Kidney capillary endothelial cell (primary cell): ENCODE measurements at places on chromosomes 2 and 18.

- DNase-seq = no peak
Observed at GRCh38 chr18:22624176-22624575, 206.5 kb upstream of the CTAGE1 start.

DNA sequence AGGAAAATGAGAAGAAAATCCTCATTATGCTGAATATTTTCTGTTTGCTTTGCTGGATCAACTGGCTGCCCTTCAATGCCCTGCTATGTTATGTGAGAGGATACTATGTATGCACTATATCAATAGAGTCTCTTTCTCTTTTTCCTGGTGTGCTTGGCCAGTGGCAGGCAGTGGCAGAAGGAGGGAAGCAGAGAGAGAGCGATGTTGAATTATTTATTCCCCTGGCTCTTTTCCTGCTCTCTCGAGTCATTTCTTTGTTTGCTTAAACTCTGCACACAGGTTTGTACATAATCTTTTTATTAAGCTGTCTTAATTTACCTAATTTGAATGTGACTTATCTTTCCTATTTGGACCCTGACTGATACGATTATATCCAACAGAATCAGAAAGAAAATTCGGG, 1727.3 kb downstream of the SUCLG1 start:
- DNase-seq = no peak

- DNase-seq = no peak
Observed at GRCh38 chr2:207779523-207779922, 9.8 kb upstream of the FZD5 start.

DNA sequence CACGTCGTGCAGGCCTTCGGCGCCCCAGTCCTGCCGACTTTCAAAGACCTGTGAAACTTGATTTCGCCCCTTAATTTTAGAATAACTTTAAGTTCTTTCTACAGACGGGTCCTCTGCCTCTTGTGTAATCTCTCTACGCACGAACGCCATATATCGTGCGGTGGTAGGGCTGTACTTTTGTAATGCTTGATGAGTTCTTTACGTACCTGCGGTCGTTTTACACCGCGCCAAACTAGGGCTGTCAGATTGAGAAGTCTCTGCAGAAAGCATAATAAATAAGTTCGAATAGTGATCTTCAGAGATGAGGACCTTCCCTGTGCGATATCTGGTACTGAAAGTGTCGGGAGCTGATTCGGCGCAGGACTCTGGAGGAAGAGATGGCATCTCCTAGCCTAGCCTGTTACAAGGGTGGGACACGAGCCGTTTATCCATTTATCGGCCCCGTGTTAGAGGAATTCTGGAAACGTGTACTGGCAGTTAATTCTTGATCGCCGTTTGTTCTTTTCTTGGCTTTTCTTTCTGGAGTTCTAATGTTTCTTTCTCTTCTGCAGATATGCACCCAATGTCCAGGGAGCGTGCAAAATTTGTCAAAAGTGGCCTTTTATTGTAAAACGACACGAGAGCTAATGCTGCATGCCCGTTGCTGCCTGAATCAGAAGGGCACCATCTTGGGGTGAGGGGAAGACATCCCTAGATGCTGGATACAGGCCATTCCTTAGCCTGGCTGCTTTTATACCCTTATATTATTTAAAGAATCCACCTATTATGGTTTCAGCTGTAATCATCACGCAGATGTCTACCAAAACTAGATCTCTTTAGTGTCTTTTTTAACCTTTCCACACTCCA, 781 bp upstream of the SLC5A6 start:
- peak; percentile 47 for DNase-seq

DNA sequence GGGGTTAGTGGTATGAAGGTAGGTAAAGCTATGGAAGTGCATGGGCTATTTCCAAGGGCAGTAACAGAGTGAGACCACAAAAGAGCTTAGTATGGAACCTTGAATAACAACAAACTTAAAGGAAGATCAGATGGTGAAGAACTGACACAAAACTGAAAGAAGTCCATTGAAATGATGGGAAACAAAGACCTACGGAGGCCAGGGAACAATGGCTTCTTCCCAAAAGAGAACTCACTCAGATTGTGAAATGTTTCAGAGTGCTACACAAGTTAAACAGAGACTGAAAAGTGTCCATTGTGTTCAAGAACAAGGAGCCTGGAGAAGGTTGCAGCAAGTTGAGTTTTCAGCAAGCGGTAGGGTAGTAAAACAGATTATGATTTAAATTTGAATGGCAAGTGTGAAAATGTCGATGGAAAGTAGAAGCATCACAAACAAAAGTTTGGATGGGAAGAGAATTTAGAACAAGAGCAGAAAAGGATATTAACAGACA, 700.0 kb upstream of the NXPH2 start:
- DNase-seq = no peak

GRCh38 chr18:11851806-11852337, 659 bp downstream of the CHMP1B start:
- DNase-seq = peak; percentile 32

DNA sequence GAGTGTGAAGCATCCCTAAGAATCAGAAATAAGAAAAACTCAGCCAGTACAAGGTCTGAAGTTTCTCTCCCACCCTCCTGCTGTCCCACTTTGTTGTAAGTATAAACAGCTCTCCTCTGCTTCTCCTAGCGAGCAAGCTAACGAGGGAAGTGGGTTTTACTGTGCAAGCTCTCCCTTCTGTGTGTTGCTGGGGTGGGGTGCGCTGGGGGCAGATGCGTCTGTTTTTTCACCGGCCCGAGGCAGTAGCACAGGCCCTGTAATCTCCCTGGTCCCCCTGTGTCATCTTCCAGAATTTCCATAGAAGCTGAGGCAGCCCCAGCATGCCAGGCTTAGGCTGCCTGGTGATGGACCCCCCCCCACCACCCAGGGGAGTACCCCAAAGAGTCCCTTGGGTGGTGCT, 9.4 kb upstream of the CXCR4 start:
- no peak for DNase-seq

DNA sequence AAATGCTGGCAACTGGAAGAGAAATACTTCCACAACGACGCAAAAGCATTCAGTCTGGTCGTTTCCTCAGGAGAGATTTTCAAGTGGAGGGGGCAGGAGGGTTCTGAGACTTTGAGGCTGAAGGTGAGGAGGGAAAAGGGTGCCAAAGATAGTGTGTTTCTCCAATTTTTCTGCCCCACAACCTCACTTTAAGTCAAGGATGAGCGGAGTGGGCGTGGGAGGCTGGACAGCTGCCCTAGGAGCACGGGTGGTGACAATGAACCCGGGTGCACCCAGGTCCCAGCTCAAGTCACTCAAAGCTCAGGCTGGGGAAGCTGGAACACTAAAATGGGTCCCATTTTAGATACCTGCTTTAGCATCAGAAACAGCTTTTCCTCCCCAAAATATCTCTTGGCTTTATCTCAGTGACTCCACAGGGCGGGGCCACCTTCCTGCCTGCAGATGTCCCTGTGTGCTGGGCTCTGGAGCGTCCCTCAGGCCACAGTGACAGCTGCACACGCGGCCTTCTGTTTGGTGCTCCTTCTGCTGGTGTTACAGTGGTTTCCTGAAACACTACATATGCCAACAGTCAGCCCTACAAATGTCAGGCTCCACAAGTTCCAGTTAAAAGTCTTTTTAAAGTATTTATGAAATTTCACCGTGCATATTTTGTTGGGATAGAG, 1.4 kb upstream of the MBP start:
- no peak for DNase-seq

GRCh38 chr2:234502285-234502918, 5.5 kb upstream of the ARL4C start:
- no peak for DNase-seq

- DNase-seq = no peak
Observed at GRCh38 chr2:171226461-171226860, 65.8 kb upstream of the TLK1 start.

GRCh38 chr2:205814039-205814364, 131.7 kb downstream of the NRP2 start:
- peak; percentile 20 for DNase-seq

DNA sequence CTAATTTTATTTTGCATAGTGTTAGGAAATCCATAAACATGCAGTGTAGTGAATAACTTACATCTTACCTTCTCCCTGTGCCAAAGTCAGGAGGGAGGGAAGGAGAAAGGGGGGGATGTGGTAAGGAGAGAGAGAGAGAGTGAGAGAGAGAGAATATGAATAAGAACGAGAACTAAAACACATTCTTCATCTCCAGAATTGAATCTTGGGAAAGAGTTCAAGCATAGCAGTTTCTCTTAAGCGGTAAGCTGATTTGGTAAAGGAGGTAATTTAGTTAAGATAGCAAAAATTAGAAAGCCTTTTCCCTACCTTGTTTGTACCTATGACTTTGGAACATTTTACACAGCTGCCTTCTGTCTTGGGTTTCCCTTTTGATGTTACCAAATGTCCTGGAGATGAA, 15.7 kb downstream of the ERMN start:
- no peak for DNase-seq

- peak; percentile 51 for DNase-seq
Observed at GRCh38 chr2:206164261-206164862, 4.7 kb downstream of the EEF1B2 start.

GRCh38 chr2:64065516-64065915, 46.3 kb upstream of the VPS54 start:
- no peak for DNase-seq

GRCh38 chr2:2825516-2826208, 494.6 kb upstream of the MYT1L start:
- no peak for DNase-seq

DNA sequence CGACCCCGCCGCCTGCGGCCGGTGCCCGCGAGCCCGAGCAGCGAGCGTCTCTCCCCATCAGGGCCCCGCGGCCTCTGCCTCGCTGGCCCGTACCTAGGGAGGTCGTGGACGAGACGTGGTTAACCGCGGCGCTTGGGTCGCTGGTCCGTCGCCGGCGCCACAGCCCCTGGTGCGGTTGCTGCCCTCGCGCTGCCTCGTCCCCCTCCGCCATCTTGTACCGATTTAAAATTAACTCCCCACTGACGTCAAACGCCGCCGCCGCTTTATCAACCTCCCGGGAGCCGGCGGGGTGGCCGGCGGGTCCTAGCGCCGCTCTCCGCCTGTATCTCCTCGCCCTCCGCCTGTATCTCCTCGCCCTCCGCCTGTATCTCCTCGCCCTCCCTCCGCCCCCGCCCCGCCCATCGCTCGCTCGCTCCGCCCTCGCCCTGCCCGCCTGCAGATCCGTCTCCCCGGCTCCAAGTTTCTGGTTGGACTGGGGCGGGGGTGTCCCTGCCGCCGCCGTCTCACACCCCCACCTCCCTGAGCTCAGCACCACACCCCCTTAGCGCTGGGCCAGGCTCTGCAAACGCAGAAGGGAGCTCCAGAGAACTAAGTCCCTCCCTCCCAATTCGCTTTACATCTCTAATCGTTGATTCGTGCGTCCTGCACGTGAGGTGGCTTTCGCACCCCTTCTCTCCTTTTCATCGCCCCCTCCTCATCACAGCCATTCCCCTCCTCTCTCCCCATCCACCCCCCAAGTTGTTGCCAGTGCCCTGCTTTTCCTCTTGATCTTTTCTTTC, at the start of gene ATL2:
ATL2 (minus strand) TSS at position 224 of the 779 bp plus-strand sequence; CDS start at position 211, 13 bp downstream.
- peak; percentile 93 for DNase-seq

DNA sequence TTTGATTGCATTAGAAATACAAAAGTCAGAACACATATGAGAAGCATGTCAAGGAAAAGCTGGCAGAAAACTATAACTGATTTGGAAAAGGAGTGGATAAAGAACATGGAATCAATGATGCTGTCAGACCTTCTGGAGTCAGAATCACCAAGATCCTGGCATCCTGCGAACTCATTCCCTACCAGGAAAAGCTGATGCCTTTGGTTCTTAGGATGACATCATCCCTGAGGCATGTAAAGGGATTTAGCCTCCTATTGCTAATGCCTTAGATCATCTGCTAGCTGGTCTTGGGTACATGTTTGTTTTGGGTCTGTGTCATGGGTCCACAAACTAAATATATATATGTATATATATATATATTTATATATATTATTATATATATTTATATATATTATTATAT, 680.7 kb downstream of the EPHA4 start:
- peak; percentile 74 for DNase-seq
